ENCODE measurements at places on chromosomes 12 and 14.

DNA sequence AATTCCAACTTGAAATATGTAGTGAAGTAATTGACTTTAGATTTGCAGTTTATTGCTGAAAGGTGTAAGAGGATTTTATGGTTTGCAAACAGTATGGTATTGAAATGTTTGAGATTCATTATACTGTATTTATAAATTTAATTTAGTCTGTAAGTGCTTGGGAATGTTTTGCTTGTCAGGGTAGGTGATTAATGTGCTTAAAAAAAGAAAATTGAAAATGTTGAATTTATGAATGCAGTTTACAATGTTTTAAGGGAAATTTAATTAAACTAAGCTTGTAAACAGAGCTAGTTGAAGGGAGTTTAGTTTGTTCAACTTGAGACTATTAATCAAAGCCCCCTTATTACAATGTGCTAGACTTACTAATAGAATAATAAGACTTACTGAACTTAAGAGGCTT is 18.0 kb upstream of the CRY1 start:
- no peak for ATAC-seq

- ATAC-seq: no peak
These were observed 150.8 kb downstream of the HELB start for GRCh38 chr12:66453120-66453519.

DNA sequence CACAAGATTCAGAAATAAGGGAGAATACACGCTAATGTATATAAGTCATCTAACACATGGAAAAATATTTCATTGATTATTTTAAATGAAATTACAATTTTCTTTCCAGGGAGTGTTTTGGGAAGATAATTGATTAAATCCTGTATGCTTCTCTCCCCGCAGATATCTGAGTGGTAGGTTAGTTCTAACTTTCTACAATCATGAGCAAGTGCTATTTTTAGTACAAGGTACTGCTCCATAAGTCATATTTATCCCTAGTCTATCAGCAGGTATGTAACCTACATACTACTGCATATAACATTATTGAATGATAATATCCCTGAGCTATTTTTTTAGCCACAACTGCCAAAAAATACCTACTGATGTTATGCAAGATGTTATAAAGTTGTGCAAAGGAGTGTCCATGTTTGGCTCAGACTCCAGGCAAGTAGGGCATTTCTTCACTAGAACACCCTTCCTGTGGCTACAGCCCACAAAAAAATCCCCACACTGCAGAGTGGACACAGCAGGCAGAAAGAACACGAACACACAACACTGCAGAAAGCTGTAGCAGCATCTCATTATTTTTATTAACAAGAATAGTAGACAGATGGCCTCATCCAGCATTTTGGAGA is 87.0 kb downstream of the SEC23A start:
- no peak for ATAC-seq

DNA sequence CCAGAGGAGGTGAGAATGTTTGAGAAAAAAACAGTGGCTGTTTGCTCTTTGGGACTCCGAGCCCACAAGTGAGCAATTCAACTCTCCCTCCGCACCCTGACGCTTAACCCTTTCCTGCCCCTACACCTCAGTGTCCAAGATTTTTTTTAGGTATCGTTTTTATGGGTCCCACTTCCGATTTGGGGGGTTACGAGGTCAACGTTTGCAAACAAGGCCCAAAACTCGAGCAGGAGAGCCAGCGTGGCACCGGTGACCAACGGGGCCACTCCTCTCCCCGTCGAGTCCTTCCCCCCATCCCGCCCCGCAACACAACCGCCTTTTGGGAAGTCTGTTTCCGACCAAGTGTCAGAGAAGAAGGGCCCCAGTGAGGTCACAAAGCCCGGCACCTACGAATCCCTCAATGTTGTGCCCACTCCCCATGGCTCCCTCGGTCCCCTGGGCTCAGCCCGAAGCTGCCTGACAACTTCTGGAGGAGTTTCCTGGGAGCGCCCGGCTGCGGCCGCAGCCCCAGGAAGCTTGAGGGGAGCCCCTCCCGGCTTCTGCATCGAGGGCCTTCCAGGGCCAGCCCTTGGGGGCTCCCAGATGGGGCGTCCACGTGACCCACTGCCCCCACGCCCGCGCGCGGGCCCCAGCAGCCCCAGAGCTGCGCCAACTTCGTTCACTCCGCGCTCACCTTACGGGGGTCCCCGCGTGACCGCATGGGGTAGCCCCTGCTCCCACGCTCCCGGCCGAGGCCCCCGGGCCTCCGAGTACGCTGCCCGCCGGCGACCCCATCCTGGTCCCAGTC is 1.2 kb downstream of the CDK2AP1 start:
- peak; percentile 4 for ATAC-seq

GRCh38 chr14:100476012-100476822 is 111.0 kb downstream of the BEGAIN start:
- peak; percentile 97 for ATAC-seq

DNA sequence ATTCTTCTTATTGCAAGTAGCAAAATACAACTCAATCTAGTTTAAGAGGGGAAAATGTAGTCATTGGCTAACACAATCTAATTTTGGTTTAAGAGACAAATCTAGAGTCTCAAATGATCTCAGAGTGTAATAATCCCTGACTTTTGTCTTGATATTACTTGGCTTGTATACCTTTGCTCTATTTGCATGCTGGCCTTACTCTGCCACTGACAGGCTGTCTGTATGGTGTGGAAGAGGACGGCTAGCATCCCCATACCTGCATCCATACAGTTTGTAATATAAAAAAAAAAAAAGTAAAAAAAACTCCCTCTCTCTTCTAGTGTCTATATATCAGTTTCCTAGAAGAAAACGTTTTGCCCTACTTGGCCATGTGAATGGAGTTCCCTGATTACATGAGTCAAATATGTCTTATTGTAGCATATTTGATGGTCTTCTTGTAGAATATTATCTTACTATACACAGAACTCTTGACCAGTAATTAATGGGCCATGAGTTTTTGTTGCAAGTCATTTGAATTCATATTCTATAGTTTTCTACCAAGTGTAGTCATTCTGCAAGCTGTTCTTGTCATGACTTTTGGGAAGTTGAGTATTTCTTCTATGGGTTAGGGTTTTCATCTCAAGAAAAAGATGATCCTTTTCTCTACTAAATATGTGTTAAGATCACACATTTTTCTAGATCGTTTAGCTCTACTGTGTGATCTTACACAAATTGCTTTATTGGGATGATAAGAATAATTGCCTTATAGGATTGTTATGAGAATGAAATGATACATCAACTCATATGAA is 8.2 kb downstream of the HIF1A start:
- no peak for ATAC-seq

DNA sequence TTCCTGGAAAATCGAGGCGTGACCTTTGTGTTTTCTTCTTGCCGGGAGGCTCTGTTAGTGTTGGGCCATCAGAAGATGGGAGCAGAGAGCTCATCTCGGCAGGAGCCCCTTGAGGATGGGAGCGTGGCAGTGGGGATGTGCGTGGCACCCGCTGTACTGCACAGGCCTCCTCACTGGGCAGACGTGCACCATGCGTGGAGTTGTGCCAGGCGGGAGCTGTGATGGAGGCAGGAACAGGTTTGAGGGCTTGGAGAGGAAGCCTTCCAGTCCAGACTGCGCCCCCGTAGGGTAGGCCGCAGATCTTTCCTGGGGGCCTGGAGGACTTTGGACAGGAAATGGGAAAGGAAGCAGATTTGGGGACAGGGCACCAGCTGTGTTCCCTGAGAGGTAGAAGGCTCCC is 197.5 kb downstream of the TSPAN9 start:
- no peak for ATAC-seq

DNA sequence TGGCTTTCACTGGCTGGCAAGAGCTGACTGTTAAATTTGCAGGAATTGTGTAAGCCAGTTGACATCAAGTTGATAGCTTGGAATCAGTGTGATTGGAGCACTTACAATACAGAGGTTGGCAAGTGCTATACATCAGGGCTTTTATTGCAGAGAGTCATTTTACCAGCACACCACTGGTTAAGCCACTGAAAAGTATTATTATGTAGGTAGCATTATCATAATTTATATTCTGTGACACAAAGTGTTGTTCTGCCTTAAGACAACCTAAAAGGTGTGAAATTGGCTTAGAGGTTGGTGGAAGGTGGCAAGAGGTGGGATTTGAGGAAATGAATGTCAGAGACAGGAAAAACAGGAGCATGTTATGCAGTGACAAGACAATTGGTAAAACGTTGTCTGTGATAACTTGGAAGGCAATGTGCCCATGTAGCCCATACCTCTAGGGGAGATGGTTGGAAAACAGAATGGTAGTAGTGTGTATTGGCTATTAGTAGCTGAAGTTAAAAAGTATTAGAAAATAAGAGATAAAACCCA is 172.9 kb upstream of the PRICKLE1 start:
- ATAC-seq: no peak

GRCh38 chr14:94780536-94781399 is 10.9 kb upstream of the GSC start:
- ATAC-seq: no peak

- ATAC-seq: no peak
These were observed 32.6 kb upstream of the NTF3 start for GRCh38 chr12:5399266-5399665.

- no peak for ATAC-seq
These were observed 29.8 kb downstream of the CFL2 start for GRCh38 chr14:34684578-34684977.

DNA sequence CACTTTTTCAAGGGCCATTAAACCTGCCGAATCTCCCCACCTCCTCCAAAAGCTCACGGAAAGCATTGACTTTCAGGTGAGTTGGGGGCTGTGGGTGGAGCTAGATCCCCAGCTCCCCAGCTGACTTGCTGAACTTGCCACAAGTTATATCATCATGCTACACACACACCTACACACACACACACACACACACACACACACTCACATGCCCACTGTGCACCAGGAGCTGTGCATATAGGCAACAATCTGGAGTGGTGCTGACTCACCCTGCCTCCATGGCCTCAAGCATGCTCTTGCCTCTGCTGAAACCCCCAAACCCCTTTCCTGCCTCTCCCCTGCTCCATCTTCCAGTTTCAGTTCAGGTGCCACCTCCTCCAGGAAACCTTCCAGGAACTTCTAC is 26.1 kb downstream of the SERPINA3 start:
- ATAC-seq: no peak

DNA sequence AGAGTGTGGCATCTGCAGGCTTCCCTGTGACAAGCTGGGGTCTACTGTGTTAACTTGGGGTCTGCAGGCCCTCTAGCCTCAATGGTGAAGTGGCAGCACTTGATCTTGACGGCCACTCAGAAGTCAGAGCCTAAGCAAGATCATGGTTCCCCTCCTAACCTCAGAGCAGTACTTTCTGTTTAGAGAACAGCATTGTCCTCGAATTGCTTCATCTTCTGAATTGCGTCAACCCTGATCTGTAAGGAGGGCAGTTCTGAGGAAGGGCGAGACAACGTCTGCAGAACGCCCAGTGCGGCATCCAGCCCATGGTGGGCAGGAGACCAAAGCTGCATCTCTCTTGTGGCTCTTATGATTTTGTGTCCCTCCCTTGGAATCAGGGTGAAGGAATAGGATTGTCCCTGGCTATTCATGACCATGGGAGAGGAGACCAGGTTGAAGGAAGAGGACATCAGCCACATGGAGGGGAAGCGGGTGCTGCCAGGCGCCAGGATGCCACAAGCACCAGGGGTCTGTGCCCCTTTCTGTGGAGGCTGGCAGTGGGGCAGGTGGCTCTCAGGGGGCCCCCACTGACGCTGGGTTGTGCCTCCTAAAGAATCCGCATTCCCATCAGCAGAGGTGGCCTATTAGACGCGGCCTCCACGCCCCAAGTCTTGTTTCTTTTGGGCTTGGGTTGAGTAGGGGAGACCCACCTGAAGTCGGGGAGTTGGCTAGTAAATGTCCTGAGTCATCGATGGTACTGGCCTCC is 2.2 kb downstream of the SERPINA9 start:
- no peak for ATAC-seq

- no peak for ATAC-seq
These were observed 3.2 kb downstream of the MLXIP start for GRCh38 chr12:122081697-122082221.

DNA sequence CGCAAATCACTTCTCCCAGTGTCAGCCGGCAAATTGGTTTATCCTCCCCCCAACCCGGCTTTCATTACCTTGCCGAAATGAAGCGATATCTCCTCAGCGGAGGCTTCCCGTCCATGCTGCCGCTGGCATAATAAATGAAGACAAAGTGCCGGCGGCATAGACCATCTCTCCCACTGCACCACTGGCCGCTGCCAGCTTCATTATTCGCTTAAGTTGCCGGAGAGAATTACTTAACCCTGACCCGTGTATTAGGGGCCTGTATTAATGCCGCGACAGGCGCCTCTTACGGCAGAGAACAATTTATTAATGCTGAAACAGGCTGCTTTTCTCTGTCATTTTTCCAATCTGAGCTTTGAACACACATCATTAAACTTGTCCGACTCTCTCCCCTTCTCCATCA is 17.5 kb upstream of the GPATCH2L start:
- peak; percentile 34 for ATAC-seq

DNA sequence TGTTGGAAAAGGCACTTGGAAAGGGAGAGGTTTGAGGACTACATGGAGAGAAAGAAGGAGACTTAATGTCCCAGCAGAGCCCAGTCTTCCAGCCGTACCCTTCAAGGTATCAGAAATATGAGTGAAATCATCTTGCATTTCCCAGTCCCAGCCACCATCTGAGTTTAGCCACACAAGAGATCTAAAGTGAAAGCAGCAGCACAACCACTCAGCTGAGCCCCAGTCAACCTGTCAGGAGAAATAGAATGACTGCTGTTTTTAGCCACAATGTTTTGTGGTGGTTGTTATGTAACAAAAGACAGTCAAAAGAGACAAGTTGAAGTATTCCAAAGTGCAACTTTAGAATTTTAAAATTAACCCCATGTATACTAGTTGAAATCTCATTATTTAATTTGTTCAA is 28.0 kb downstream of the DERA start:
- ATAC-seq: no peak

GRCh38 chr12:48263617-48264016 is 60.5 kb upstream of the OR10AD1 start:
- ATAC-seq: no peak

DNA sequence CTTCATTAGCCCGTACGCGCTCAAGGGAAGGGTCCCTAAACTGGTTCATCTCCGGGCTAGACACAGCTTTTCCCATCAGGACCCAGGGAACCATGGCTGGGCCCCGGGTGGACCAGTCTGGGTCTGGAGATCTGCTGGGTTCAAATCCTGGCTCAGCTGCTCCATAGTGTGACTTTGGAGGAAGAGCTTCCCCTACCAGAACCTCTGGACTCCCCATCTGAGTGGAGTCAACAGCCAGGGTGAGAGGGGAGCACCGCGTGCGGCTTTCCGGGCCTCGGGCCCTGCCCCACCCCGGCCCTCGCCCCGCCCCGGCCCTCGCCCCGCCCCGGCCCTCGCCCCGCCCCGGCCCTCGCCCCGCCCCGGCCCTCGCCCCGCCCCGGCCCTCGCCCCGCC is 41.2 kb downstream of the BEGAIN start:
- no peak for ATAC-seq

- ATAC-seq: peak; percentile 84
These were observed 307.1 kb downstream of the RPL10L start for GRCh38 chr14:46344327-46344937.

DNA sequence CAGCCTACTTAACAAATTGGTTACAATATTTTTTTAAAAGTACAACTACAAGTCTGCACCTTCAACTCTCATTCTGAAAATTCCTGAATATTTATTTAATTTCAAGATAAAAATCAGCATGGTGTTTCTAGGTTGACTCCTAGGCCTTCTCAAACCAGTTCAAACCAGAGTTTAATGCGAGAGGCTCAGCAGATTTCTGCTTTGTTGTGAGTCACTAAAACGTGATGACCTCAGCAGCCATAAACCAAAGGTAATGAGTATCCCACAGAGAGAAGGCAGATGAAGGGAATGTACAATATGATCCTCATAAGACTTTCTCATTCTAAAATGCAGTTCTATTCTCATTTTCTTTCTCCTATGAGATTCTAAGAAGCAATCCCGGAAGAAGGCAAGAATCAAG is 1.5 kb downstream of the PRDM4 start:
- peak; percentile 49 for ATAC-seq
